ENCODE measurements at places on chromosomes 16 and 17. TPM values are rescaled to one million over a fixed set of nuclear protein-coding genes. Genes with fewer than 3 reads are reported as not detected.

SOX8 gene
- 0.88 TPM for total RNA-seq

NOG gene
- total RNA-seq, result 0.08 TPM

CBX4 gene
- total RNA-seq, result 24.7 TPM

KRT12 gene
- not detected for total RNA-seq
